ENCODE measurements at places on chromosomes 5 and 9.

- H3K36me3 ChIP-seq: no peaks in the 10 kb centered on the region
- H3K4me1 ChIP-seq: no peaks in the 10 kb centered on the region
- H3K27ac ChIP-seq: no peak overlapping the region
- H3K27me3 ChIP-seq: no peaks in the 10 kb centered on the region
Measured at GRCh38 chr5:79552984-79553383, 39.0 kb upstream of the HOMER1 start.

DNA sequence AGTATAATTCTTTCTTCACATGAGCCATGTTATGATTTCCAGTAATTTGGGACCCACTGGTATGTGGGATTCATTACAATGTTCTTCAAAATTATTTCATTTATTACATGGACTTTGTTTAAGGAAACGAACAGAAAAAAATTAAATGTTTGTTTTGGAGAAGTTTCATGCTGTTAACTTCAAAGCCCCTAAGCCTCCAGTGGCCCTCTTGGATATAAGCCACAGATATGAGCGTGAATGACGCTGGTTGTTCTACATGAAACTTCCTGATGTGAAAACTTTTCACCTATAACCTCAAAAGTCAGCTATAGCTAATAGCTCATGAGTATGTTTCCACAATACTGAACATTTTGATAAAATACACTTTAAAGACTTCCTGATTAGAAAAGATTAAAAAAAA is 334.2 kb downstream of the PDE4D start:
- H3K27me3 ChIP-seq: no peaks in the 10 kb centered on the region
- no peak for DNase-seq

GRCh38 chr5:158958021-158958994 is 141.4 kb downstream of the EBF1 start:
- no peaks in the 10 kb centered on the region for H3K4me1 ChIP-seq
- H3K36me3 ChIP-seq: no peaks in the 10 kb centered on the region
- no peak overlapping the region for H3K4me3 ChIP-seq

GRCh38 chr5:1121044-1121443 is 9.2 kb upstream of the SLC12A7 start:
- no peak overlapping the region for H3K4me3 ChIP-seq
- DNase-seq: no peak
- no peaks in the 10 kb centered on the region for H3K36me3 ChIP-seq

DNA sequence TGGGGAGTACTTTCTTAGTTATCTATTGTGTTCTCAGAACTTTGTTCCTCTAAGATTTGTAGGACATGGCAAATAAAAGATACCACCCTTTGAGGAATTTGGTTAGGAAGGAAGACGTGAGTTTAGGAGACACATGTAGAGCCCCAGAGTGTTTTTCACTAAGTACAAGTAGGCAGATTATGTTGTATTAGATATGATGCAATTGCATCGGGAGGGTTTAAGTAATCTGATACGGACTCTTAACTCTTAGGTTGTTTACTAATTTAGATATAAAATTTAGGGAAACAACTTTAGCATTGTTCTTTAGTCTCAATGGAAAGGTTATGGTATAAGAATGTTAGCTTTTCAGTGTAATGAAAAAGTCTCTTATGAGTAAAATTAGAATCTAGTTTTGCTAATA is 84.4 kb downstream of the TRIO start:
- no peak overlapping the region for H3K4me3 ChIP-seq
- no peak for DNase-seq
- no peaks in the 10 kb centered on the region for H3K36me3 ChIP-seq
- H3K27me3 ChIP-seq: no peaks in the 10 kb centered on the region
- no peak overlapping the region for H3K27ac ChIP-seq

- no peaks in the 10 kb centered on the region for H3K4me1 ChIP-seq
- no peak overlapping the region for H3K4me3 ChIP-seq
- H3K27ac ChIP-seq: no peak overlapping the region
- DNase-seq: no peak
- H3K27me3 ChIP-seq: no peaks in the 10 kb centered on the region
Measured at GRCh38 chr5:54357408-54358058, 47.2 kb upstream of the ARL15 start.

- no peaks in the 10 kb centered on the region for H3K27me3 ChIP-seq
- no peak for DNase-seq
- no peak overlapping the region for H3K27ac ChIP-seq
- no peak overlapping the region for H3K4me3 ChIP-seq
- H3K4me1 ChIP-seq: no peaks in the 10 kb centered on the region
Measured at GRCh38 chr9:4657426-4658159, 4.5 kb upstream of the PLPP6 start.

All from breast epithelium (tissue), 4 donors.